ENCODE measurements at places on chromosomes 13 and 19.

DNA sequence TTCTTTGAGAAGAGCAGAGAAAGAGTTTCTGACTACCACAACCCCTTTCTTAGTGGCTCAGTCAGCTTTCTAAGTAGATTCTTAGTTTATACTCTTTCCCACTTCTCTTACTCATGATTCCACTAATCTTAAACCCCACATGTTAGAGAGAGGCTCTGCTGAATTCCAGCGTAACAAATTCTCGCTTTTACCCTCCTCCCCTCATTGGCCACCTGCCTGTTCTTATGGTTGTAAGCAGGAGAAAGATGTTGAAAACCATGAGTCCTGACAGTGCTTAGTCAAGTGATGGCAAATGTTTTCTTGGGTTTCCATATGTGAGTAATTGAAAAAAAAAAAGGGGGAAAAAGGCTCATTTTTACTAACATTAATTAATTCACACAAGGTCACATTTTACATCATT, 125.9 kb downstream of the ZDHHC20 start:
- DNase-seq, result no peak

DNA sequence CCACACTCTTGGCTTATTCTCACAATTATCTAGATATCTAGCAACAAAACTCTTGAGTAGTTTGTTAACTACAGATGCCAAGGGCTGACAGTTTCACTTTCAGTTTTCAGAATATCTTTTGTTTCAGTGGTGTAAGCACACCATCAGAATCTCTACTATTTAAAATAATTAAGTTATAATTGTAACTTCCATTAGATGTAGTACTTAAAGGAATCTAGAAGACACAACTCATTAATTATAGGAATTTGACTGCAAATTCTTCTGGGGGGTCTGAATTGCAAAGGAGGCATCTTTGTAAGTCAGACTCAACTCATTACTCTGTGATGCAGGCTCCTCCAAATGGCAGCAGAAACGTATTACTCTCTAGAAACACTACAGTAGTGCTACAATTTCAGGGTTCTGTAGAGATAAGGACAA, 44.9 kb upstream of the USPL1 start:
- peak; percentile 39 for DNase-seq

DNA sequence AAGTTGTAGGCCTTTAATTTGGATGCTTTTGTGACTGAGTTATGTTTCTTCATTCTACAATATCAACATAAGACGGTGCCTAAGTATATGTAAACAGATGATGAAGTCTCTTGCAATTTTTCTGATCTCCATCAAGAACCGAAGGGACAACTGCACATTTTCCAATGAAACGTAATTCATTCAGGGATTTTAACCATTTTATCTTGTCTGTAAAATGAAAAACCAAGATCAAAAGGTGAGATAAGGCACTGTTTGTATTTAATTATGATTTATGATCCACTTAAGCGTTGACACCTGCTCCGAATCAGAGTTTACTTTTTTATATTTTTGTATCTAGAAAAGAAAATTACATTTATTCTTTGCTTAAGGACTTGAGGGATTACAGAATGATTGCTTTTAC, 556.8 kb upstream of the ARGLU1 start:
- no peak for DNase-seq

DNA sequence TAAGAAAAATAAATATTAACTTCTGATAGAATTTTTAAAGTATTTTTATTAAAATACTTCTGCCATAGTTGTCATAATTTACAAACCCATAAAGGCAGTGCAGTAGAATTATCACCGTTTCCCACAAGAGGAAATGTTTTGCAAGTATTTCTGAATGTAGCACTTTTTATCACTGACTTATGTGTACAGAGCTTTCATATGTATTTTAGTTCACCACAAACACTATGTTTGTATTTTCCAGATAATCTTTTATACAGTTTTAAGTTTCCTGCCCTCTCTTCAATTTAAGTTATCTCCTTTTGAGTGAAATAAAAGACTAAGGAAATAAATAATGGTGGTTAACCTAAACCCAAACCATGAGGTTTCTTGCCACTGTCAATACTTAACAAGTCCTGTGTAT, 24.2 kb downstream of the MIPEP start:
- no peak for DNase-seq

GRCh38 chr13:49828453-49828852, 36.0 kb upstream of the KPNA3 start:
- peak; percentile 68 for DNase-seq
